ENCODE measurements at places on chromosomes 1 and 21.
A peak's percentile ranks its signal among the peaks of the same experiment; 100 is the strongest.

DNA sequence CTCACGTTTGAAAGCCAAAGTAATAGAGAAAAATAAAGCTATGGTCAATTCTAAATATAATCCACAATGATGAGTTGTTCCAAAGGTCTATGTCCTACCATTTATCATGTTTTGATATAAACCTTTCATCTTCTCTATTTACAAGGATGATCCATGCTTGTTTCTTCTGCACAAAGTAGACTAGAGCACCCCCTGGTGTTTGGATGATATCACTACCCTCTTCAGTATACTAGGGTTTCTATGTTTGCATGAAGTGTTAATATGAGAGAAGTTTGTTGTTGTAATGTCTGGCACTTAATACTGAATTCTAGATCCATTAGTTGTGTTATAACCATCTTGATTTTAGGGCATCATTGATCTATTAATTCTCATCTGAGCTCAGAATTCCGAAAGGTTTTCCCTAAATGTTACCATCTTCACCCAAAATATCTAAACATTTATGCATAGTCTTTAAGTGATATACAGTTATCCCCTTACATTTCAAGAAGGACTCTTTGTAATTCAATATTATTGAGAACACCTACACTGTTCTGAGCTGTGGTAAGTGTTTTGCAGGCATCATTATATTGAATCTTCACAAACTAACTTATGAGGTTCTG is 21.1 kb downstream of the CLDN8 start:
- DNase-seq: no peak

GRCh38 chr1:10308001-10308400 is 90.9 kb upstream of the PGD start:
- no peak for DNase-seq

GRCh38 chr1:98221923-98222322 is 301.1 kb upstream of the DPYD start:
- no peak for DNase-seq

GRCh38 chr1:56410405-56410804 is 169.0 kb downstream of the PLPP3 start:
- DNase-seq: no peak

GRCh38 chr1:216640100-216640499 is 83.1 kb downstream of the ESRRG start:
- DNase-seq: no peak

DNA sequence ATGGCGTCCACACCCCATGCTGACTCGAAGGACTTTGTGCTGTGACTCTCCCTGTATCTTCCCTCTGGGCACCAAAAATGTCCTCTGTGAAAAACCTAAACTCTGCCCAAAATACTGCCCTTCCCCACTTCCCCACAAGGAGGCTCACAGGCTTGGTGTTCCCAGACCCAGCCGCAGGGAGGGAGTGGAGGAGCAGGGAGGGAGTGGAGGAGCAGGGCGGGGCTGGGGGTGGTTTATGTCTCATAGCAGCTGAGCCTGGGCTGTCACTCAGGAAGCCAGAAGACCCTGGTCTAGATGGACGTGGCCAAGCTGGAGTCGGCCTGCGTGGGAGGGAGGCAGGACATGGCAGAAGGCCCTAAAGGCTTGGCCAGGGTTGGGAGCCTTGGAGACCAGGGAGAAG is 461.7 kb downstream of the PTPRU start:
- no peak for DNase-seq

- DNase-seq: no peak
Measured at GRCh38 chr1:49026230-49026811, 249.6 kb upstream of the BEND5 start.

DNA sequence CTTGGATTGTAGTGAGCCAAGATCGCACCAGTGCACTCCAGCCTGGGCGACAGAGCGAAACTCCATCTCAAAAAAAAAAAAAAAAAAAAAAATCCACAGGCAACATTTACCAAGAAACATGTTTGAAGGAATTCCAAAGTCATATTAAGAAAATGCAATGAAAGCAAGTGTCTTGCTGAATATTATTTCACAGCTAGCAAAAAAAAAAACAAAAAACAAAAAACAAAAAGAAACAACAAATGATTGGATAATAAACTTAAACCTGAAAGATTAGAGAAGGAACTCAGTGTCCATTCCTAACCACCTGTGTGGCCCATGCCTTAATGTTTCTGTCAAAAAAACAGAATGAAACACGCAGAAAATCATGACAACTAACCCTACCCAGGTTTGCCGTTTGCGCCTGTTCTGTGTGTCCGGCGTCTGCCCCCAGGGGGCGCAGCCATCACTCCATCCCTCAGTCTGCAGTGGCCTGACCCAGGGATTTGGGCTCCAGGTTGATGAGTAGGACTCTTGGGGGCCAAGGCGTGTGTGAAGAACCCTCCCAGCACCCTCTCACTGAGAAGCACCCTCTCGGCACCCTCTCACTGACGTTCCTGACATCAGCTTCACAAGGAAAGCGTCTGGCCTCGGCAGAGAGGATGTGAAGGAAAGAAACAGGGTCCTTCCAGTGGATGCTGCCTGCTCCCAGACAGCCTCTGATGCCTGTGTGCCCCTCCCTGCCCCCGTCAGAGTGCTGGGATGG is 19.2 kb upstream of the PTTG1IP start:
- peak; percentile 80 for DNase-seq

GRCh38 chr1:18748435-18748834 is 111.0 kb downstream of the TAS1R2 start:
- no peak for DNase-seq

DNA sequence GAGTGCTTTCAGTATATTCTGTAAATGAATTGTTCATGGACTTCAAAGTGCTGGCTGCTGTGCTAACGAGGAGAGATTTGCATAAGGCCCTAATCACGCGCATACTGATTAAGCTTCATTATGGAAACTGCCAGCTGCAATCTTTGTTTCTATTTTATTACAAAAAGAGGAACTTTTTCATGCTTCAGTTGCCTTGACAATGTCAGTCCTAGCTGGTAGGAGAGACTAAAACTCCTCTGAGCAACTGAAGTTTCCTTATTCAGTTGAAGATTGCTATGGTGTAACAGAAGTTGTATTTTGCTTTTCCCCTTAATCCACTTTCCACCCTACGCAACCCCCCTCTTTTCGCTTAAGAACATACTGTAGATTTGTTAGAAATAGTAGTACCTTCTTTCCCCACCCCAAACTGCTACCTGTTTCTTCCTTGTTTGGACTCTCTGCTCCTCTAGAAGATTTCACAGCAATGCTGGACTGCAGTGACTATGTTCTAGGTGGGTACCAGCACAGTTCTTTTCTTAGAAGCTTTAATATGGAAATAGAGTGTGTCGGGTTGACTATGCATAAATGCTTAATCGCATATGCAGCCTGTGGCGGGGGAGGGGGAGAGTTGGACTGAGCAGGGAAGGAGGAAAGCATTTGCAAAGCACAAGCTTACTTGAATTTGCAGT is 108.3 kb downstream of the POU2F1 start:
- DNase-seq: no peak

- DNase-seq: no peak
Measured at GRCh38 chr1:8878448-8878697, at the start of gene ENO1. ENO1 (minus strand) TSS chr1:8878686; CDS start chr1:8874908, 3,778 bp downstream.

DNA sequence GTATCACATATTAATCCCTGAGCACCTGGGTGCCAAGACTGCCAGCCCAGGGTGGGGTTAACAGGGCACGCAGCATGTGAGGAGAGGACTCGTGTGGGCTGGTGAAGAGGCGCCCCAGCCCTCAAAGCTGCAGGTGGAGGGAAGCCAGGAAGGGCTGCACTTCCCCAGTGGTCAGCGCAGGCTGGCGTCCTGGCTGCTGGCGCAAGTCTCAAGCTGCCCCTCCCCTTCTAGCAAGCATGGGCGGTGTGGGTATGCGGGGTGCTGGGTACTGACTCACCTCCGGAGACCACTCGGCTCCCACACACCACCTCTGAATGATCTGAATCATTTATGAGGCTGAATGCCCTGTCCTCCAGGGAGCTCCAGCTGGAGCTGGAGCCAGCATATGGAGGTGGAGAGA is 44.0 kb downstream of the EIF2D start:
- DNase-seq: no peak

GRCh38 chr1:6357243-6357936 is 36.2 kb downstream of the ACOT7 start:
- DNase-seq: no peak
